Astrocyte of the hippocampus (primary cell): ENCODE measurements at places on chromosomes 6 and 20.

- DNase-seq, result no peak
These were observed 9.8 kb downstream of the ULBP2 start for GRCh38 chr6:149951626-149952025.

GRCh38 chr6:90044833-90045381 is 150.6 kb downstream of the GJA10 start:
- peak; percentile 62 for DNase-seq

DNA sequence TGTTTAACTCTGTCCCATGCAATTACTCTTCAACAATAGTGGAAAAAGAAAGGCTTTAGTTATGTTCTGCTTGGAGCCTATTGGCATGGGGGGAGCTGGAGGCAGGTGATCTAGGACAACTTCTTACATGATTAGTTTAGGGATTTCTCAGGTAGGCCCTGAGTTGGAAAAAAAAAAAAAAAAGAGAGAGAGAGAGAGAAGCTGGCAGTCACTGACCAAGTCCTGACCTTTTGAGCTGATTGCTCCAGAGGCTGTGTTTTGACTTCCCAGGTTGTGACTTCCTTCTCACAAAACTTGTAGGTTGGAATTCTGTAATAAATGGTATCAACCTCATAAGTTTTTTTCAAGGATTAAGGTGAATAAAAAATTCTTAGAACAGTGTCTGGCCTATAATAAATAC is 7.8 kb downstream of the C6orf141 start:
- no peak for DNase-seq

DNA sequence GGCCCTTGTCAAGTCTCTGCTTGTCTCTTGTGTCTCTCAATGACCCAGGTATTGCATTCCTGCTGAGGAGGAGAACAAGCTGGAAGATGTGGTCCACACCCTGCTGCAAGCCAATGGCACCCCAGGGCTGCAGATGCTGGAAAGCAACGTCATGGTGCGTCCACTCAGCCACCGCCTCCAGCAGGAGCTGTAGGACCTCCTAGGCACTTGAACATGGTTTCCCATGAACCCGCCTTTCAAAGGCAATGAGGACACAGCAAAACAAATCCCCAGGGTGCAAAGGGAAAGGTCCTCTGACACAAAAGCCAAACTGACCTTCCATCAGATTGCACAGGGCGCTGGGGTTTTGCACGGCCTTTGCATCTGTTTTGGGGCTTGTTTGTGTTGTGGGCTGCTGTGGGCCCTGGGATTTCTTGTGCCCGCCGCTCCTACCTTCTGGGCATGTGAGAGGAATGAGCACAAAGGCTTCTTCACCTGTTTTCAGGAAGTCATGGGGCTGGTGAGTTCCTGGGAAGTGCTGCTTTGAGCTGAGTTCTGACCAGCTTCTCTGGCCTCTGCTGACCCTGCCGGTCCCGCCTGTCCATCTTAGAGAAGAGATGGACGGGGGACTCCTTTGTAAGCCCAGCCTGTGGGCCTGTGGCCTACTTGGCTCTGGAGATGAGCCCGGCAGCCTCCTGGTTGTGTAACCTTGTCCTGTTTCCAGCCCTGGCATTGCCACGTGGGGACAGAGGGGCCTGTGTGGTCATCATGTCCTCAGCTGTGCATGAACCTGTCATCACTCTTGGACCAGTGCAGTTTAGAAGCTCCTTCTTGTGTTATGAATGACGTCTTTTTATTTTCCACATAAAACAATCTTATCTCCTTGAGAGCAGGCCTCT is 151.3 kb downstream of the DTNBP1 start:
- DNase-seq, result no peak

GRCh38 chr6:106530502-106530901 is 98.8 kb downstream of the RTN4IP1 start:
- no peak for DNase-seq

DNA sequence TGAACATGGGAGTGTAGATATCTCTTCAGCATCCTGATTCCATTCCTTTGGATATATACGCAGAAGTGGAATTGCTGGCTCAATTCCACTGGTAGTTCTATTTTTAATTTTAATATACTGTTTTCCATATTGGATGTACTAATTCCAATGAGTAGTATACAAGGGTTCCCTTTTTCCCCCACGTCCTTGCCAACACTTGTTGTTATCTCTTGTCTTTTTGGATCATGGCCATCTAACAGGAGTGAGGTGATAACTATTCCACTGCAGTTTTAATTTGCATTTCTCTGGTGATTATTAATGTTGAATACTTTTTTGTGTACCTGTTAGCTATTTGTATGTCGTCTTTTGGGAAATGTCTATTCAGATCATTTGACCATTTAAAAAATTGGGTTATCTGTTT is 91.5 kb downstream of the ZFAND3 start:
- no peak for DNase-seq

- no peak for DNase-seq
These were observed 14.2 kb downstream of the DNPH1 start for GRCh38 chr6:43215066-43215465.

DNA sequence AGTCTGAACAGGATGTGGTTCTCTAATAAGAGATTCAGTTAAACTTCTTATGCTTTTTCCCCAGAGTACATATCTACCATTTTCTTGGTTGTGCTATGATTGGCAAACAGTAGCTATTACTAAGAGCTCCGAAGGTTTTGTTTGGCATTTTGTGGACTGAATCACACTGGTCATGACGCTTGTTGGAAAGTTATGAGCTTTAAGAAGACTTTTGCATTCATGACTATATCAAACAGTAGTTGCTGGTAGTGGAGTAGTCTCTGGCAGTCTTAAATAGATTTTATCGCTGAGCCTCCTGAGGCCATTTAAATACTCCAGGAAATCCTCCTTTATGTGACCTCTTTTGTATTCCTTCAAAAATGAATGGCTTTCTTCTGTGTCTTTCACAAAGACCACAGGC is 40.8 kb downstream of the CCDC170 start:
- peak; percentile 73 for DNase-seq

- DNase-seq, result peak; percentile 80
These were observed 48.6 kb downstream of the TCP11 start for GRCh38 chr6:35092362-35093117.

GRCh38 chr6:111776236-111777221 is 96.7 kb downstream of the FYN start:
- DNase-seq, result no peak

GRCh38 chr6:110826236-110827129 is 11.2 kb upstream of the CDK19 start:
- no peak for DNase-seq

DNA sequence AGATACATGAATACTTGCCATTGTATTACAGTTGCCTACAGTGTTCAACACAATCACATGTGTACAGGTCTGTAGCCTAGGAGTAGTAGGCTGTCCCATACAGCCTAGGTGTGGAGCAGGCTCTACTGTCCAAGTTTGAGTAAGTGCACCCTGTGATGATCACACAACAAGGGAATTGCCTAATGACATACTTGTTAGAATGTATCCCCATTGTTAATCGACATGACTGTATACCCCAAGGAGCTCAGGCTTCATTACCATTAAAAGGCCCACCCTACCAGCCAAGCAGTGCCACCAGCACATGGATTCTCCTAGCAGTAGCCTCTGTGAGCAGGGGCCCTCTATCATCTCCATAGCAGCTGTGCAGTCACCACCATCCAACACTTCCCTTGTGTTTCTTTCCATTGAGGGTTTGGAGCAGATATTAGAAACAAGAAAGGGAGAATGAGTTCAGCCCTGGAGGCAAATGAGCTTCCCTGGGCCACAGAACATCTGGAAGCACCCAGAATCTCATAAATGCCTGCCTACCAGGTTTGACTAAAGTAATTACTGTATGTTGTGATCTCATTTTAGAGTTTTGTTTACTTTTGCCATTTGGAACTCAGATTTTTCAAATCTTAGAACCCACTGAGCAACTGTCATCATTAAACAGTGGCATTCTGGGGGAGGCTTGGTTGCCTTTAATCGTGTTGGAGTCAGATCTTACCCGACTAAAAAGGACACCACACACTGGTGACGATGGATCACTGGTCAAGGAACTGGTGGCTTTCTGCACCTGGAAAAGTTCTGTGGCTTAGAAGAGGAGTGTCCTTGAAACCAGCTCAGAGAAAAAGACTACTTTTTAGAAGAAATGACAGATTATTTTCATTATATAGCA is 104.9 kb downstream of the TULP4 start:
- no peak for DNase-seq

DNA sequence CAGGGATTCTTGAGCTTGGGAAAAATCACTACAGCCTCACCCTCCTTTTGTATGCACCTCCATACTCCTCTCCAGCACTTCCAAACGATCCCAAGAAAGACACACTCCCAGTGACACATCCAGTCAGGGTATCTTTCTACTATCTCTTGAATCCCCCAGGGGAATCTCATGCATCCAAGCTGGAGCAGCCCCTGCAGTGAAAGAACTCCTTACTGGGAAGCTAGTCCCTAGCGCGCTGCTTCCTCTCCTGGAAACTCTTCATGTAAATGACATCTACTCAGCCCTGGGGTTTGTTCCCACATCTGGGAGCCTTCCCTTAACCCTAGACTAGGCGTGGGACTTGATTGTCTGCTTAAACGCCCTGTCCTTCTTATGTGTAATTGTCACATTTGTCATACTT is 329.1 kb upstream of the QKI start:
- DNase-seq, result no peak

DNA sequence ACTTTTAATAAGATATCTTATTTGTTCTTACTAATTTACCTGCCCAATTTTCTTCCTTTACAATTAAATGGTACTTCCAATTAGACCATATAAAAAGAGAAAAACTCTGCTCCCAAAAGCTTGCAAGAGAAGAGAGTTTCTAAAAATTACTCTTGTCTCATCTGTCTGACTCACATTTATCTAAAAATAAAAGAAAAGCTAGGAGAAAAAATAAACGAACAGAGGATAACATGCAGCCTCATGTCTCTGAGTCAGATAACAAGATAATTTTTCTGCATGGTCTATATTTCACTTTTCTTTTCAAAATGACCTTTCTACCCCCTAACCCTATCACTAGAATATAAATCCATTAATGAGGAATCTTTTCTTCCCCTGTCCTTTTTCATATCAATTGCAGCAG is 127.2 kb upstream of the TCF21 start:
- DNase-seq, result no peak

DNA sequence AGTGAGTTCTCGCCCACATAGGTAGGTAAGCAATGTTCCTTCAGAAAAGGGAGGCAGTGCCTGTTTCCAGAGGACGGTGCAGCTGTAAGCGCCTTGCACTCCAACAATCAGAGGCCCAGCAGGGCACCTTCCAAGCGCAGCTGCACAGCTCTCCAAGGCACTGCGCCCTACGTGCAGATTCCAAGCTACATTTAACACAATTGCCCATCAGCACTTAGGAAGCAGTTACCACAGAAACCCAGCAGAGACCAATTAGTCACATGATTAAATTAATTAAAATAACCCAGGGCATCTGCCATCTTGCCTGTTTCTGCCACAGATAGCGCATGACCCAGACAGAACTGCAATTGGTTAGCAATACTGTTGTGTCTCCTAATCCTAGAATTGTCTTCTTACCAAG is 65.5 kb downstream of the SOBP start:
- no peak for DNase-seq

- no peak for DNase-seq
These were observed 973 bp downstream of the CD40 start for GRCh38 chr20:46119028-46119546.

DNA sequence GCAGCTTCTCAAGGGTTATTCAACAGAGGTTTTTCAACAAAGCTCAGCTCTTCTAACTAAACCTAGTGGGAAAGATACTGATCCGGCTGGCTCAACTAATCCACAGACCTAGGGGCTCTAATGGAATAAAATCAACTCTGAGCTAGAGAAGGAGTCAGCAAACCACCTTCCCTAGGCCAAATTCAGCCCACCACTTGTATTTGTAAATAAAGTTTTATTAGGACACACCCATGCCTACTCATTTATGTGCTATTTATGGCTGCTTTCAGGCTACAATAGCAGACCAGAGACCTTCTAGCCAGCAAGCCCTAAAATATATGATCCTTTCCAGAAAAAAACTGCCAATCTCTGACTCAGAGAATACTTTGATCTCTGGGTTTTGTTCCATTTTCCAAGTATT is 6.0 kb upstream of the RAB22A start:
- no peak for DNase-seq

DNA sequence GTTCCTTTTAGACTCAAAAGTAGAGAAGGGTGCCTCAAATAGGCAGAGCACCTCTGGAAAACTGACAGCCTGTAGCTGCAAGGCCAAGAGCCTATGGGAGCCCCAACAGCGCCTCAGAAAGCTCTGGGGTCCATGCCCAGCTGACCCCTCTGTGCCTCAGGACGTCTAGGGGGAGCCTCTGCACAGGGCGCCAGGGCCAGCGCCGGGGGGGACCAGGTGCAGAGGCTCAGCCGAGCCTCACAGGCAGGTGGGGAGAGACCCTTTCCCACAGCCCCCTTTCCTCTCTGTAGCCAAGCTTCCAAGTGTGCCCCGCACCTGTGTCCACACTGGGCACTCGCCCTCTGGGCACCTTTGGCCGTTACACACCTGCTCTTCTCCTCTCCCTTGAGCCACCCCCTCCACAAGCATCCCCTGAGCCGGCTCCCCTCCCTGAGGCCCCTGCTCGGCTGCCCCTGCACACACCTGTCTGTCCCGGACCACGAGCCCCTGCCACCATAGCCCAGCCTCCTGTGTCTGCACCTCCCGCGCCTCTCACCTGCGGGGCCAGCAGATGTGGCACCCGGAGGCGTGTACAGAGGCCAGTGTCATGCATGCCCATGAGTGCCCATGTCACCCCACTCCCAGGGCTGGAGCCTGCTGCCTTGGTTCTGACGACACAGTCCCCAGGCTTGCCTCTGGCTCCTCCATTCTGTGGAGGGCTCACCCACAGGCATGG is 53.2 kb downstream of the GINS1 start:
- no peak for DNase-seq

DNA sequence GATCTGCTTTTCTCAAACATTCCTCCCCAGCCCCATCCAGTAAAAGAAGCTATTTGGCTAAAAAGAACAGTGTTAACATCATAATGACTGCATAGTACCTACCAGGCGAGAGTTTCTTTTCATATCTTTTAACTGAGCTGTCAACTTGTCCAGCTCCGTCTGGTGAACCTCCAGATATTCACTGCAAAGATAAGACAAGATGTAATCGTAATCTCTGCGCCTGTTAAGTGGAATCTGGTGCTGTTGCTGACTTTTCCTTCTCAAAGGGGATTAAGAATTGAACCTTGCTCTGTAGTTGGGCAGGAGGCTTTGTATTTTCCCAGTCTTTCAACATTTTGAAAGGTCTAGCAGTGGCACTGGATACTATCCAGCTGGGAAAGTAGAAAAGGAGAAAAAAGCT is 63.0 kb downstream of the RIPOR2 start:
- DNase-seq, result no peak
